ENCODE measurements at places on chromosomes 1 and 21. TPM values are rescaled to one million over a fixed set of nuclear protein-coding genes. Genes with fewer than 3 reads are reported as not detected.

The KISS1 gene
- not detected for total RNA-seq

The IFT25 gene
- total RNA-seq: 27.9 TPM

The TMEM125 gene
- 41.0 TPM for total RNA-seq

The DENND2D gene
- 61.6 TPM for total RNA-seq

GRCh38 chr1:156920233-156921052 is at the start of gene LRRC71:
LRRC71 (plus strand) TSS chr1:156920632; CDS start chr1:156920804, 172 bp downstream.
- no peaks in the 10 kb centered on the region for H3K27me3 ChIP-seq
- H3K27ac ChIP-seq: no peak within 1 kb of the TSS
- DNase-seq: peak; percentile 85
- peaks cover 9% of the 10 kb centered on the region for H3K36me3 ChIP-seq

DNA sequence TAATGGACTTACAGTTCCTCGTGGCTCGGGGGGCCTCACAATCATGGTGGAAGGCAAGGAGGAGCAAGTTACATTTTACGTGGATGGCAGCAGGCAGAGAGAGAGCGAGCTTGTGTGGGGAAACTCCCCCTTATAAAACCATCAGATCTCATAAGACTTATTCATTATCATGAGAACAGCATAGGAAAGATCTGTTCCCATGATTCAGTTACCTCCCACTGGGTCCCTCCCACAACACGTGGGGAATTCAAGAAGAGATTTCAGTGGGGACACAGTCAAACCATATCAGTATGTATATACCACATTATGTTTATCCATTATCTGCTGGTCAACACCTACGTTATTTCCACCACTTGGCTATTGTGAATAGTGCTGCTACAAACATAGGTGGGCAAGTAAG is 352.3 kb upstream of the B3GALT2 start:
- DNase-seq: no peak
- H3K27me3 ChIP-seq: no peaks in the 10 kb centered on the region
- H3K36me3 ChIP-seq: no peaks in the 10 kb centered on the region

DNA sequence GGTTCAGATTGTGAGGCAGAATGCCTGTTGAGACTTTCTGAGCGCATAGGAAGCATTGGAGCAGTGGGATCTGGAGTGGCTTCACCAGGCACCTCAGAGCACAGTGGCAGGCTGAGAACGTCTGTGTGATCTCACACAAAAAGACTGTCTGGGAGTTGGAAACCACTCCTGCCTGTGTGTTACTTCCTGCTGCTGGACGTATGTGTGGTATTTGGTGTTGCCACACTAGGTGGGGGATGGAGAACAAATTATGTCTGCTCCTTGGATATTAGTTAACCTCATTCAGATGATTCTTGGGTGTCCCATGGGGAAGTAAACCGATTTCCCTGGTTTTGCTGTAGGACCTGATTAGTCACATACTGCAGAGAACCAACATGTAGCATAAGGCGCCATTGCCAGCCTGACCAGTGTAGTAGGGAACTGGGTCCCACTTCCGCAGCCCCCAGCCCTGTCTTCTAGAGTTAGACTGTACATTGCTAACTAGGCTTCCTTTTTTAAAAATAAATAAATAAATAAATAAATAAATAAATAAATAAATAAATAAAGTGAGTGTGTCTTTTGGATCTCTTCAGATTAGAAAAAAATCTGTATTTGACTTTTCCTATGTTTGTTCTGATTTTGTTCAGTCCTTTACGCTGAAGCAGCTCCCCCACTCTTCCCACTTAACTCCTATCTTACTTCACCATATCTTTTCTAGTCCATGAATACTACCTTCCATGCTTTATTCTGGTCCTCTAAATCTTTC is 26.9 kb downstream of the UCK2 start:
- no peak overlapping the region for H3K27ac ChIP-seq
- peak; percentile 26 for DNase-seq
- H3K4me1 ChIP-seq: peaks cover 15% of the 10 kb centered on the region
- H3K27me3 ChIP-seq: no peaks in the 10 kb centered on the region

DNA sequence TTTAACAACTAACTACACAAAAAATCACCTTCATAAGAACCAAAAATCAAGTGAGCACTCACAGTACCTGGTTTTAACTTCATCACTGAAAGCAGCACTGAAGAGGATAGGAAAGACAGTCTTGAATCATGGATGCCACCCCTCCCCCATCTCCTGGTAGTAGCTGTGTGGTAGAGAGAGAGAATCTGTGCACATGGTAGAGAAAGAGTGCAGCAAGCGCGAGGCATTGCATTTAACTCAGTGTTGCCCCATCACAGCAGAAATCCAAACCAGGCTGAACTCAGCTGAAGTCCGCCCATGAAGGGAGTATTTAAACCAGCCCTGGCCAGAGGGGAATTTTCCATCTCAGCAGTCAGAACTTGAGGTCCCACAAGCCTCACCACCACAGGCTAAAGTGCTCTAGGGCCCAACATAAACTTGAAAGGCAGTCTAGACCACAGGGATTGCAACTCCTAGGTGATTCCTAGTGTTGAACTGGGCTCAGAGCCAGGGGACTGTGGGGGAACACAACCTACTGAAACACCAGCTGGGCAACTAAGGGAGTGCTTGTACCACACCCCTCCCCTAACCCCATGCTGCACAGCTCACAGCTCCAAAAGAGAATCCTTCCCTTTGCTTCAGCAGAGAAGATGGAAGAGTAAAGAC is 38.4 kb downstream of the VAV3 start:
- DNase-seq: no peak
- H3K27ac ChIP-seq: no peak overlapping the region
- H3K4me1 ChIP-seq: no peaks in the 10 kb centered on the region

GRCh38 chr1:167893798-167894197 is 20.1 kb downstream of the ADCY10 start:
- H3K36me3 ChIP-seq: no peaks in the 10 kb centered on the region
- no peaks in the 10 kb centered on the region for H3K27me3 ChIP-seq
- H3K4me1 ChIP-seq: no peaks in the 10 kb centered on the region
- no peak overlapping the region for H3K27ac ChIP-seq

Data from lung (tissue), 17 donors.